Central memory CD8-positive, alpha-beta T cell (primary cell): ENCODE measurements at places on chromosomes 13 and 19.
A peak's percentile ranks its signal among the peaks of the same experiment; 100 is the strongest.

GRCh38 chr19:49113762-49114629 is at the start of gene LIN7B:
Gene LIN7B, plus strand, starts transcription at chr19:49114370. Its CDS starts 35 bp downstream, at chr19:49114405.
- H3K4me1 ChIP-seq: peaks cover 29% of the 10 kb centered on the region
- peak within 1 kb of the TSS; percentile 78 for H3K4me3 ChIP-seq
- H3K27ac ChIP-seq: peak within 1 kb of the TSS; percentile 49
- peak; percentile 67 for DNase-seq

- no peak for DNase-seq
- H3K4me1 ChIP-seq: peaks cover 39% of the 10 kb centered on the region
- peaks cover 33% of the 10 kb centered on the region for H3K36me3 ChIP-seq
- H3K27ac ChIP-seq: no peak overlapping the region
- no peaks in the 10 kb centered on the region for H3K27me3 ChIP-seq
- H3K4me3 ChIP-seq: no peak overlapping the region
These were observed 379.4 kb downstream of the KLF12 start for GRCh38 chr13:73754727-73755292.

DNA sequence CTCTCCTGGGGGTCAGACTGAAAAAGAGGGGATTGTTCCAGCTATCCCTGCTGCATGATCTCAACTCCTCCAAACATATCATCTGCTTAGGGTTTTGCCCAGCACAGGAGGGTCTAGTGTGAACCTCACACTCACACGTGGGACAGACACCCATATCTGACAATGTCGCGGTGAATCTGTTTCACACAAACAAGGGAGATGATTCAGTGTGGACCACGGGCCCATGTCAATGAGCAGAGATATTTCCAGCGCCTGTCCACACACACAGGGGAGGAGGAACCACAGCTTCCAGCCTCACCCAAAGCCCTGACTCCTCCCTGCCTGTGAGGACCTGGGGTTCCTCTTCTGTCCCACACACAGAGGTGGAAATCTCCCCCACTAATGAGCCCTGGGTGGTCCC is 29.6 kb upstream of the KIR3DL3 start:
- peaks cover 11% of the 10 kb centered on the region for H3K4me1 ChIP-seq
- DNase-seq: no peak
- no peak overlapping the region for H3K27ac ChIP-seq
- peaks cover 70% of the 10 kb centered on the region for H3K27me3 ChIP-seq
- H3K36me3 ChIP-seq: no peaks in the 10 kb centered on the region

- H3K27ac ChIP-seq: peak overlapping the region; percentile 99
- no peak for DNase-seq
- H3K27me3 ChIP-seq: no peaks in the 10 kb centered on the region
- H3K36me3 ChIP-seq: peaks cover 14% of the 10 kb centered on the region
These were observed 2.6 kb downstream of the MBNL2 start for GRCh38 chr13:97224544-97225300.

DNA sequence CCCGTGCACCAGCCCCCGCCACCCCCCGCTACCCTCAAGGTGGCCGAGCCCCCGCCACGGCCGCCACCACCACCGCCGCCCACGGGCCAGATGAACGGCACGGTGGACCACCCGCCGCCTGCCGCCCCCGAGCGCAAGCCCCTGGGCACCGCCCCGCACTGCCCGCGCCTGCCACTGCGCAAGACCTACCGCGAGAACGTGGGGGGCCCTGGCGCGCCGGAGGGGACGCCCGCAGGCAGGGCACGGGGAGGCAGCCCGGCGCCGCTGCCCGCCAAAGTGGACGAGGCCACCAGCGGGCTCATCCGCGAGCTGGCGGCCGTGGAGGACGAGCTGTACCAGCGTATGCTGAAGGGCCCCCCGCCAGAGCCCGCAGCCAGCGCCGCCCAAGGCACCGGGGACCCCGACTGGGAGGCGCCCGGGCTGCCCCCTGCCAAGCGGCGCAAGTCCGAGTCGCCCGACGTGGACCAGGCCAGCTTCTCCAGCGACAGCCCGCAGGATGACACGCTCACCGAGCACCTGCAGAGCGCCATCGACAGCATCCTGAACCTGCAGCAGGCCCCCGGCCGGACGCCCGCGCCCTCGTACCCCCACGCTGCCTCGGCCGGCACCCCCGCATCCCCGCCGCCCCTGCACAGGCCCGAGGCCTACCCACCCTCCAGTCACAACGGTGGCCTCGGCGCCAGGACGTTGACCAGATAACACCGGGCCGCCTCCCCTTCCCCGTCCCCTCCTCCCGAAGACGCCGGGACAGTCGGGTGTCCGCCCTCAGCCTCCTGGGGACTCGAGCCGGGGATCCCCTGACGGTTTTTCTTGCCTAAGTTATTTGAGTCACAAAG is 11.3 kb upstream of the EHD2 start:
- peaks cover 3% of the 10 kb centered on the region for H3K4me1 ChIP-seq
- DNase-seq: no peak
- H3K36me3 ChIP-seq: peaks cover 8% of the 10 kb centered on the region
- H3K4me3 ChIP-seq: no peak overlapping the region

DNA sequence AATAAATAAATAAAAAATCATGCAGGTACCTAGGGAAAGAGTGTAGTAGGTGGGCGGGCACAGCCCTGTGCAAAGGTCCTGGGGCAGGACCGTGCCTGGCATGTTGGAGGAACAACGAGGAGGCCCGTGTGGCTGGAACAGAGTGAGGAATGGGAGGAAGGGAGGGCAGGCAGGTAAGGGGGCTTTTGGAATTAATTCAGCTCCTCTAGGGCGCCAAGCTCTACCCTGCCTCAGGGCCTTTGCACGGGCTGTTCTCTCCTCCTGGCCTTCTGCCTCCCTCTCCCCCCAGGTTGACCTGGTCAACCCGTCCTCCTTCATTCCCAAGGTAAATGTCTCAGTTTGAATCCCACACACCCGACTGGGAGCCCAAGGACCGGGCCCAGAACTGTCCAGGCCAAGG is 31.1 kb upstream of the SEMA6B start:
- H3K27me3 ChIP-seq: peaks cover 63% of the 10 kb centered on the region
- no peak for DNase-seq
- H3K4me3 ChIP-seq: no peak overlapping the region
- H3K36me3 ChIP-seq: peaks cover 2% of the 10 kb centered on the region
- H3K27ac ChIP-seq: no peak overlapping the region

- no peaks in the 10 kb centered on the region for H3K4me1 ChIP-seq
- DNase-seq: no peak
- no peak overlapping the region for H3K4me3 ChIP-seq
These were observed 62.4 kb upstream of the URI1 start for GRCh38 chr19:29879655-29879974.

DNA sequence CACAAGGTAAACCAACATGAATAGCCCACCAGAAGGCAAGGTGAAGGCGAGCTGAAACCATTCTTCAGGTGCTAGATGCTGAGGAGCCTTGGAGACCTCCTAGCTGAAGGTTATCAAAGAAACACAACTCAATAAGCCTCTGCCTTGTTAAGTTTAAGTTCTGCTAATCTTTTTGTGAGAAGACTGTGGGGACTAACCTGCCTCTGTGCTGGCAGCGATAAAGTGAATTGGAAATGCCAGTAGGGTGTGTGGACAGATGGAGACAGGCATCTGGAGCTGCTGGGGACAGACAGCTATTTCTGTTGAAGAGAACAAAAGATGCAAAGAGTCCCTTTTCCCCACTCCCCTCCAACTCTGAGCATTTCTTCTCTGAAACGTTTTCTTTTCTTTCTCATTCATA is 33.5 kb upstream of the FLT1 start:
- H3K27me3 ChIP-seq: peaks cover 29% of the 10 kb centered on the region
- no peak overlapping the region for H3K27ac ChIP-seq
- no peaks in the 10 kb centered on the region for H3K4me1 ChIP-seq
- DNase-seq: no peak
- H3K36me3 ChIP-seq: no peaks in the 10 kb centered on the region

DNA sequence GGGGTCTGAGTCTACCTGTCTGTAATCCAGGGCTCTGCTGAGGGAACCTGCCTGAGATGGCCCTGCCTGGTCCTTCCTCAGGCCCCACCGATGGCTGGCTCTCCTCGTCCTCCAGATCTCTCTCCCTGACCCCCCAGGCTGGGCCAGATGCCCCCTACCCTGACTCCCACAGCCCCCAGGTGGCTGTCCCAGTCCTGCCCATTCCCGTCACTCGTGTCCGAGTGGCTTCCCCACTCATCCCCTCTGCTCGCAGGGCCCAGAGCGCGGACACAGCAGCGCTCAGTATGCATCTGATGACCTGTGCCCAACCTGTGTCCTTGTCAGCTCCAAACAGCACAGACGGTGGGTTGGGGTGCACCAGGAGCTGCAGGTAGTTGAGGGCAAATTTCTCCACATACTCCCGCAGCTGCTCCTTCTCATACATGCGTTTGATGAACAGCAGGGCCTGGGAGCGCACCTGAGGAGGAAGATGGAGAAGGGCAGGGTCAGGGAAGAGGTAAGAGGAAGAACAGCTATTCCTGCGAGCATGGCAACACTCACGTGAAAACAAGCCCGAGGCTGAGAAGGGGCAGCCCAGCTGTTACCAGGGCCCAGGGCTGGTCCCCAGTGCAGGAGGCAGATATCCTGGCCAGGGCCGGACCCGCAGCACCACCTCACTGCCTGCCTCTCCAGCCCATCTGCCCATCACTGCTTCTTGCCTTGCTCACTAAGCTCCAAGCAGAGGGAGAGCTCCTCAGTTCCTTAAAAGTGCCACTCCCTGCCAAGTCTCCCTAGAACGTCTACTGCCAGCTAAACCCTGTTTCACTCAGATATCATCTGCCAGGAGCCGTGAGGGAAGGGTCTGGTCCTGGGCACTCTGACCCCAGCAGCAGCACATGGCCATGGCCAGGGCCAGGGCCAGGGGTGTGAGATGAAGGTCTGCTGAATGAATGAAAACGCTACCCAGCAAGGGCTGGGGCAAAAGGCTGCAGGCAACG is 11.1 kb upstream of the RSPH6A start:
- peaks cover 30% of the 10 kb centered on the region for H3K36me3 ChIP-seq
- peaks cover 5% of the 10 kb centered on the region for H3K4me1 ChIP-seq
- H3K27me3 ChIP-seq: no peaks in the 10 kb centered on the region
- H3K4me3 ChIP-seq: no peak overlapping the region

GRCh38 chr13:24764276-24764630 is 284 bp downstream of the RNF17 start:
- peaks cover 16% of the 10 kb centered on the region for H3K27me3 ChIP-seq
- H3K4me1 ChIP-seq: no peaks in the 10 kb centered on the region
- no peak for DNase-seq
- H3K4me3 ChIP-seq: no peak overlapping the region

DNA sequence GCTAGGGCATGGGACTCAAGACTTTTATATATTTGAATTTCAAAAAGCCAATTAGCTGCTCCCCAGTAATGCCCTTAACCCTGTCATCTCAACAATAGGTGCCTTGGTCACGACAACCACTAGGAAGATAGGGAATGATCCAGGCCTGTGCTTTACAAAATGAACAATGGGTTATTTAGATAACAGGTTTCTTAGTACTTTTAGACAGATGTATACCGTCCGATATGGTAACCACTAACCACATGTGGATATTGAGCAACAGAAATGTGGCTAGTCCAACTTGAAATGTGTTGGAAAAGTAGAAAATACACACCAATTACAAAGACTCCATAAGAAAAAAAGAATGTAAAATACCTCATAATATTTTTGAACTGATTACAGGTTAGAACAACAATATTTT is 201.2 kb downstream of the LHFPL6 start:
- no peak overlapping the region for H3K4me3 ChIP-seq
- no peaks in the 10 kb centered on the region for H3K4me1 ChIP-seq
- H3K27me3 ChIP-seq: peaks cover 12% of the 10 kb centered on the region
- no peaks in the 10 kb centered on the region for H3K36me3 ChIP-seq

GRCh38 chr19:21317821-21318220 is 11.4 kb downstream of the ZNF708 start:
- H3K36me3 ChIP-seq: peaks cover 15% of the 10 kb centered on the region
- H3K27ac ChIP-seq: no peak overlapping the region
